ENCODE measurements at places on chromosomes 7 and 10. TPM values are rescaled to one million over a fixed set of nuclear protein-coding genes. Genes with fewer than 3 reads are reported as not detected.

The FGFBP3 gene
- 0.81 TPM for total RNA-seq

The VAX1 gene
- total RNA-seq = not detected

The FFAR4 gene
- total RNA-seq = 4.9 TPM

The OPN4 gene
- not detected for total RNA-seq

The PDE6C gene
- total RNA-seq = not detected

The PTF1A gene
- not detected for total RNA-seq

The CNPY1 gene
- total RNA-seq = not detected

DNA sequence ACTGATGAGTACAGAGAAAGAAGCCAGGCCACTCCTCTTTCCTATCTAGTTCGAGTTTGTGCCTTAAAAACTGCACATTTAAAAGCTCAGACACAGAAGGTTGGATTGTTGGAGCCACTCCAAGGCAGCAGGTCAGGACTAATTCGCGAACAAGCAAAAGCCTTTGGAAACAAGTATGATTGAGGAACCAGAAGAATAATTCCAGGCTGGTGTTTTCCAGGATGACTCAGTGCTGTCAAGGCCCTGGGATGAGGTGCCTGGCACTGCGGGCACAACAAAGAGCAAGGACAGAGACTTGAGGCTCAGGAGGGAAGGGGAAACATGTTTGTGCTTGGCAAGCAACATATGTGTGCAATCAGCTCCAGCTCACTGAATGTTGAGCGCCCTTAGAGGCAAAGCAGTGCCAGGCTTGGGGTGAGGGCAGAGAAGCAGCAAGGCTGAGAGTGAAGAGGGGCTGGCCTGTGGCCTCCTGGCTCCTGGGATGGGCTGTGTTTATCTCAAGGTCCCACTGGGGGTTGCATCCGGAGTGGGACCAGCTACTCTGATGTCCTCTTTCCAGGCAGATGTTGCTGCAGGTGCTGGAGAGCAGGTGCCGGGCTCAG, 44.1 kb downstream of the VSTM4 start:
- no peak for DNase-seq

GRCh38 chr10:102220612-102221011, 5.5 kb upstream of the ELOVL3 start:
- no peak for DNase-seq

GRCh38 chr10:110522365-110522988, 24.8 kb downstream of the DUSP5 start:
- DNase-seq = no peak

- DNase-seq = no peak
These were observed 1.0 kb downstream of the BEND7 start for GRCh38 chr10:13527864-13528122.

GRCh38 chr10:4541292-4541691, 284.7 kb upstream of the AKR1E2 start:
- no peak for DNase-seq

- DNase-seq = peak; percentile 67
These were observed 55.0 kb downstream of the SNX10 start for GRCh38 chr7:26346611-26347203.

DNA sequence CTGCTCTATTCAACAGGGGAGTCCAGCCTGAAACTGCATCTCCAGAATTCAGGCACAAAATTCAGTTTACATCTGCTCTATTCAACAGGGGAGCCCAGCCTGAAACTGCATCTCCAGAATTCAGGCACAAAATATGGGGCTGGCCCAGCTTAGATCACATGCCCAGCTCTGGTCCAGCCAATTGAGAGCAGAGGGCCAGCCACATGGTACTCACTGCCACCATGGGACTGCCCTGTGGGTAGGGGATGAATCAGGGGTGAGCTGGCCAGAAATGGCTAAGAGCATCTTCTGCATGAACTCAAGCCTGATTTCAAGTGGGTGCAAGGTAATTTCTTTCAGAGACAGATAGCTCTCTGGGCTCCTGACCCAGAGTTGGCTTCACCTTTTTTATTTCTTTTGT, 156.6 kb upstream of the LYZL2 start:
- DNase-seq = no peak

- DNase-seq = no peak
These were observed 172.1 kb downstream of the CYP26A1 start for GRCh38 chr10:93245779-93246178.

Data from upper lobe of right lung (tissue), 1 donor.